ENCODE measurements at places on chromosomes 12 and 14.

DNA sequence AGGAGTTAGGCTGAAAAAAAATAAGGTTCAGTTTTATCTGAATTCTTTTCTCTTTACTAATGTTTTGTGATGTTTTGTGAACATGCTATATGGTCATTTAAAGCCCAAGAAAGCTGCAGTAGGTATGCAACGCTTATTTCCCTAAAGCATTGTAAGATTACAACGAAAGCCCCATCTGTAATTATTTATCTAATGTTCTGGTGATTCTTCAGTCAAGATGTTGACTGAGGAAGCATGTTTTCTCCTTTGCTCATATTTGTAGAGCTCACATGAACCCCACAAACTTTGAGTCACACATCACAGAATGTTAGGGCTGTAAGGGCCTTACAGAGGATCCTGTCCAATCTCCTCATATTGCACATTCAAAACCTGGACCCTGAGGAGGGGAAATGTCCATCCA is 3.2 kb upstream of the TUBA1C start:
- H3K27ac ChIP-seq = no peak overlapping the region
- H3K27me3 ChIP-seq = no peaks in the 10 kb centered on the region
- no peak for DNase-seq
- peaks cover 8% of the 10 kb centered on the region for H3K4me1 ChIP-seq
- no peak overlapping the region for H3K4me3 ChIP-seq

DNA sequence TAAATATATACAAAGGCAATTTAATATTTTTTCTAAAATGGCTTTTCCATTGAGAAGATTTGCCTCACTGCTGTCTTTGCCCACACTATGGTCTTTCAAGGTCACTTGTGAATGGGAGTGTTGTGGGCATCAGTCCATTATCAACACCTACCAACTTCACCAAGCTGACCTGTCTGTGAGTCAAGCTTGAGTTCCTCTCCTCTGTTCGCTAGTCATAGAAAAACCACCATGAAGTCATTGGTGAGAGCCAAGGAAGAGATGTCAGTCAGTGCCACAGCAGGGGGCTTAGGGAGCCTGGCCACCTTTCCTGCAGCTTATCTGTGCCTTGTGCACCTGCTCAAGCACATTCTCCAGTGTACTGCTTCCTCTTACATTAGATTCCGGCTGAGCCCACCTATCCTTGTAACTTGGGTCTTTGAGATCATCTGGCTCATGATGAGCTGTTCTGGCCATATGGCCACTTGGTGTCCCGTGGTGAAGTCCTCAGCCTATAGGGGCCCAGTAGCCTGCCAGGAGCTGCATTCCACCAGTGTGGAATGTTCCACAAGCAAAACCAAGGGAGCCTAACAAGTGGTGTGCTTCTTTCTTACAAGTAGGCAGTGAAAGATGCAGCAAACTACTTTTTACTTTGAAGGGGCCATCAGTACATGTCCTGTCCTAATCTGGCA is 80.8 kb upstream of the C12orf71 start:
- no peak for DNase-seq
- no peak overlapping the region for H3K27ac ChIP-seq
- no peaks in the 10 kb centered on the region for H3K27me3 ChIP-seq

- no peak for DNase-seq
- no peak overlapping the region for H3K27ac ChIP-seq
- H3K27me3 ChIP-seq = no peaks in the 10 kb centered on the region
- no peaks in the 10 kb centered on the region for H3K36me3 ChIP-seq
Measured at GRCh38 chr14:99216191-99216590, 55.8 kb downstream of the BCL11B start.

DNA sequence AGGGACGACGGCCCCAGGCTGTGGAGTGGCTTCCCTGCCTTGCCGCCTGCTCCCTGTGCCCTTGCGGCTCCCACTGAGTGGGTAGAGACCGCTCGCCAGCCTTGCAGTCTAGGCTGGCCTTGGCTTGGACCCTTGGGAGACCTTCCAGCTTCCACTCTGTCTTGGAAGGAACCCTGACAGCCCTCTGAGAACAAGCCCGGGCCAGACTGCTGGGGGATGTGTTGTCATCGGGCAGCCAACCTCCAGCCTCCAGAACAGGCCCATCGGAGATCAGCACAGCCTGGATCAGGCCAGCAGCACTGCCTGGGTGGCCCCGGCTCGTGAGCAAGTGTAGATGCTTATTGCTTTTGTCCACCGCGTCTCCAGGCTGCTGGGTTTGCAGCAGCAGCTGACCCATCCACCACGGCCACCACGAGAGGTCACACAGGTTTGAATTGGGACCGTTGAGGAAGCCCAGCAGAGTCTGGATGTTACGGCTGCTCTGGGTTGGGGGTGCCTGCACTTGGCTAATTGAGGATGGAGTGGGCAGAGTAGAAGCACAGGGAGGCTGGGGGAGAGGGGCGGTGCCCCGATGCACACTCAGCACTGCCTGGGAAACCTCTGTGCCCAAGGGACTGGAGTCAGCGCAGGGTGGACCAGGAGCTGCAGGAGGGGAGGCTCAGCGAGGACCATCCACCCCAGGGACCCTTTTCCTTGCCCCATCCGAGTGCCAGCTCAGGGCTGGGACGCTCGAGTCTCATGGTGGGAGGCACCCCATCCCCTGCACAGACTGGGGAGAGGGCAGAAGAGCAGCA is 55.5 kb downstream of the NOC4L start:
- no peak for DNase-seq
- H3K4me3 ChIP-seq = no peak overlapping the region
- no peaks in the 10 kb centered on the region for H3K36me3 ChIP-seq
- H3K27ac ChIP-seq = no peak overlapping the region
- peaks cover 7% of the 10 kb centered on the region for H3K27me3 ChIP-seq
- H3K4me1 ChIP-seq = no peaks in the 10 kb centered on the region

DNA sequence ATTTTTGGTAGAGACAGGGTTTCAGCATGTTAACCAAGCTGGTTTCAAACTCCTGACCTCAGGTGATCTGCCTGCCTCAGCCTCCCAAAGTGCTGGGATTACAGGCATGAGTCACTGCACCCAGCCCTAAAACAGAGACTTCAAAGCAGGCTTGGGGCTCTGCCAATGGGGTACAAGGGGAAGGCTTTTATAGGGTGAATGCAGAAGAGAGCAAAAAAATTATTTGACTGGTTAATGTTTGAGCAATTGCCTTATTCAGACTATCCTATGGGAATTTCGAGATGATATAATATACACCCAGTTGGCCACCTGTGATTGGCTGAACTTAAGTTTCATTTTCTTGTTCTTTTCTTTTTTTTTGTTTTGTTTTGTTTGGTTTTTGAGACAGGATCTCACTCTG is 31.5 kb upstream of the ACTN1 start:
- no peak overlapping the region for H3K4me3 ChIP-seq
- no peak for DNase-seq
- no peak overlapping the region for H3K27ac ChIP-seq

DNA sequence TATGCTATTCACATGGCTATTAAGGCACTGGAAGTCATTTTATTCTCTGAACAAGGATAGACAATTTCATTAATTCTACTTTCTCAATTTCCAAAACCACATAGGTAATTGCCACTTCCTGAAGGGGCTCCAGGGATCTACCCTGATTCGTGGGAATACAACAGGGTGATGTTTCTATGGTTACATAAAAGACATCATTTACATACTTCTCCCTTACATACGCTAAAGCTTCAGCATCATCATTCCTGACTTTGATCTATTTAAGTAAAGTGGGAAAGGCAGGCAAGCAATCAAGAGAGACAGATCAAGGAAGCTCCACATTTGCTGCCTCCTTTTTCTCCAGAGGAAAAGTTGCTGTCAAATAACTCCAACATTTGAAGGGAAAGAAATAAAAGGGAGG is 118.8 kb upstream of the SINHCAF start:
- H3K27ac ChIP-seq = no peak overlapping the region
- H3K4me1 ChIP-seq = no peaks in the 10 kb centered on the region
- DNase-seq = no peak
- H3K36me3 ChIP-seq = no peaks in the 10 kb centered on the region
- H3K27me3 ChIP-seq = no peaks in the 10 kb centered on the region

GRCh38 chr12:5870183-5870582 is 74.9 kb downstream of the ANO2 start:
- no peaks in the 10 kb centered on the region for H3K4me1 ChIP-seq
- H3K27ac ChIP-seq = no peak overlapping the region
- H3K27me3 ChIP-seq = no peaks in the 10 kb centered on the region

DNA sequence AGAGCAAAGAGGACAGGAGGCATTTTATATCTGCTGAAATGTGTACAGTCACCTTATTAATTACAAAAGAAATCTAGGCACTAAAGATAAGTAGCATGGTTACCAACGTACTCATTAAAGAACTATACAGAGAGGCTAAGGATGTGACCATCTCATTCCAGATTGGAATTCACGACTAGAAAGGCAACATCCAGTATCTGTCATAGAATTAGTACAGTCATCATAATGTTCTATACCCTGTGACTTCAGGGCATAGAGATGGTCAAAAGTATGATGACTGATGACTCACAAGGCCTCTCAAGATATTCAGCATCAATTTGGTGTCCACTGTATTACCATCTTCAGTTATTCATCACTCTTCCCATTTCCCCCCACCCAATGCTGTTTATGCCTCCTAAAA is 144.0 kb upstream of the PLEKHG7 start:
- peaks cover 34% of the 10 kb centered on the region for H3K4me1 ChIP-seq
- no peaks in the 10 kb centered on the region for H3K27me3 ChIP-seq
- H3K4me3 ChIP-seq = no peak overlapping the region
- no peaks in the 10 kb centered on the region for H3K36me3 ChIP-seq

DNA sequence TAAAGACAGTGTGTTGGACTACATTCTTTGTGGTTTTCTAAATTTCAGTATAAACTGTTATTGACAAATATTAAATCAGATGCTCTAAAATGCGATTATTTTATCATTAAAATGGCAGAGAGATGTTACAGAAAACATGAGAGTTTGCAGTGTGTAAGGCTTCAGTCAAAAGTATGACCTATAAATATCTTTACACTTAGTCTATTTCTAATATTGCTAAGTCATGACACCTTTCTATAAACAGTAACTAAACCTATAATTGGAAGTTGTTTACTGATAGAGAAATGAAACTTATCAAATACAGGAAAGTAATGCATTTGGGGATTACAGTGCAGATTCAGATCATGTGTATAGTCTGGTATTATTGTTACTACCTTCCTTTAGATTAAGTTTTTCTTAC is 68.9 kb upstream of the YARS2 start:
- H3K4me1 ChIP-seq = no peaks in the 10 kb centered on the region
- no peaks in the 10 kb centered on the region for H3K27me3 ChIP-seq
- no peak for DNase-seq
- H3K4me3 ChIP-seq = no peak overlapping the region
- no peak overlapping the region for H3K27ac ChIP-seq
- H3K36me3 ChIP-seq = no peaks in the 10 kb centered on the region

DNA sequence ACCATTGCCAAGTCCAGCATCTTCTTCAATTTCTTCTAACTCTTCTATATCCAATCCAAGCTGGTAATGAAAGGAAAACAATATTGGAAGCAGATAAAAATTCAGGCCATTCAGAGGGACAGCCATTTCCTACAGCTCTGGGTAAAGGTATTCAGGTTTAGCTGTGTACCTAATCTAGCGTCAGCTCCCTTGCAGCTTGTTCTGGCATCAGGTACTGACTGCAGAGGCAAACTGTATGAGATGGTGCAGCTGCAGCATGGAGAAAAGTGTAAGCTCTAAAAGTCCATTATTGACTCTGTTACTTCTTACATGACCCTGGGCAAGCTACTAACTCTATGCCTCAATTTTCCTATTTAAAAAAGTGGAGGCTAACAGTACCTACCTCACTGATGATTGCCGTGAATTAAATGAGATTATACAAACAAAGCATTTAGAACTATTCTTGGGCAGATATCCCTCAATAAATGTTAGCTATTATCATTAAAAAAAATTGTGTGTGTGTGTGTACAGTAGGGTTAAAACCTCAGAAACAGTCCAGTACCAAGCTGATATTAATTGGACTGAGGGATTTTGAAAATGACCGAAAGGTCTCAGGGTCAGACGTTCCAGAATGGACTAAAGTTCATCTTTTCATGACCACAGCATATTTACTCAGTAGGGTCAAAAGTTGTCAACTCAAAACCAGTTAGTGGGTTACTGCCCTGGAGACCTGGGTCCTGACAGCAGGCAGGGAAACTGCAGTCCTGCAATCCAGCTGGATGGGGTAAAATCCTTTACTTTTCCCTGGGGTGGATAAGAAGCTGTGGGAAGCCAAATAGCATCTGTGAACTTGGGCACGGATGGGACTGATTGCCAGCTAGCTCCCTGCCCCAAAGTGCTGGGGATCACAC is 8.9 kb downstream of the PYGL start:
- no peak overlapping the region for H3K4me3 ChIP-seq
- no peaks in the 10 kb centered on the region for H3K36me3 ChIP-seq
- H3K27ac ChIP-seq = no peak overlapping the region
- no peak for DNase-seq
- H3K27me3 ChIP-seq = no peaks in the 10 kb centered on the region

GRCh38 chr14:93057586-93058280 is 58.0 kb downstream of the ITPK1 start:
- H3K27me3 ChIP-seq = no peaks in the 10 kb centered on the region
- H3K4me1 ChIP-seq = peaks cover 9% of the 10 kb centered on the region
- no peak for DNase-seq
- H3K4me3 ChIP-seq = no peak overlapping the region
- no peak overlapping the region for H3K27ac ChIP-seq

- H3K27ac ChIP-seq = no peak overlapping the region
- H3K4me3 ChIP-seq = no peak overlapping the region
- DNase-seq = no peak
- H3K36me3 ChIP-seq = peaks cover 24% of the 10 kb centered on the region
- no peaks in the 10 kb centered on the region for H3K4me1 ChIP-seq
Measured at GRCh38 chr12:112190231-112191025, 65.1 kb downstream of the TRAFD1 start.

- no peaks in the 10 kb centered on the region for H3K36me3 ChIP-seq
- H3K27ac ChIP-seq = no peak overlapping the region
- H3K4me3 ChIP-seq = no peak overlapping the region
- no peaks in the 10 kb centered on the region for H3K4me1 ChIP-seq
Measured at GRCh38 chr12:63874897-63875480, 30.5 kb downstream of the SRGAP1 start.

GRCh38 chr14:31261859-31262731 is 54.5 kb upstream of the HECTD1 start:
- no peaks in the 10 kb centered on the region for H3K36me3 ChIP-seq
- no peak overlapping the region for H3K27ac ChIP-seq
- H3K4me3 ChIP-seq = no peak overlapping the region
- no peaks in the 10 kb centered on the region for H3K4me1 ChIP-seq
- DNase-seq = no peak

GRCh38 chr14:101881426-101881825 is 82.9 kb upstream of the DYNC1H1 start:
- DNase-seq = no peak
- H3K27ac ChIP-seq = no peak overlapping the region
- no peaks in the 10 kb centered on the region for H3K27me3 ChIP-seq
- H3K36me3 ChIP-seq = peaks cover 77% of the 10 kb centered on the region
- H3K4me1 ChIP-seq = peaks cover 44% of the 10 kb centered on the region

Data from CD8-positive, alpha-beta memory T cell (primary cell).